NCI-H1092 treated with DMSO at 0.1 percent for 48 hours (cell line): ENCODE measurements at places on chromosomes 12 and 14.
A peak's percentile ranks its signal among the peaks of the same experiment; 100 is the strongest.

GRCh38 chr12:34393821-34394150 is 371.5 kb downstream of the ALG10 start:
- no peak for DNase-seq

DNA sequence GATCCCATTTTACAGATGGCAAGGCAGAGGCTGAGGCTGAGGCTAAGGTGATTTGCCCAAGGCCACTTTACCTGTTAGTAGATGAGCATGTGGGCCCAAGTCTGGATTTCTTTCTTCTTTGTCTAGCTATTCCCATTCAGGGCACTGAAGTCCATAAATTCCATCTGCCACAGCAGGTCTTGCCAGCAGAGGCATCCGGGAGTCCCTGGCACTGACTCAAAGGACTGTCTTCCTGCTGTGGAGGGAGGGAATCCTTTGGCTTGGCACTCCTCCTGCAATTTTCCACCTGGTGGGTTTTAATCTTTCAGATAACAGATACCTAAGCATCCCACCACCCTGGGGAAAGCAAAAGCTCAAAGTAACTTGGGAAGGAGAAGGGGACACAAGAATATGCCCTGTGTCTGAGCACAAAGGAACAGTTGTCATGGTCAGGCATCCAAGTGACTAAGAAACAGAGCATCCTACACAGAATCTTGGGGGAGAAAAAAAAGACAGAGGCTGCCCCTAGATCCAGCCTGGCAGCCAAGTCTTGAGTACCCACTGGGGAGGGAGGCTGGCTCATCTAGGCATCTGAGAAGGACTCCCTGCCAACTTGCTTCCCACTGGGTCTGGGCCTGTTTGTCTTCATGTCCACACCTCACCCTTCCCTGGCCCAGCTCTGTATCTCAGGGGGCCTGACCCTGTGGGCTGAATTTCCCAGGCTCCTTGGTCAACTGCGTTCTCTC is 35.6 kb upstream of the CMKLR1 start:
- no peak for DNase-seq

GRCh38 chr14:94224040-94224439 is 49.9 kb downstream of the PPP4R4 start:
- no peak for DNase-seq

- no peak for DNase-seq
Observed at GRCh38 chr12:101068836-101069235, 141.2 kb downstream of the SLC5A8 start.

DNA sequence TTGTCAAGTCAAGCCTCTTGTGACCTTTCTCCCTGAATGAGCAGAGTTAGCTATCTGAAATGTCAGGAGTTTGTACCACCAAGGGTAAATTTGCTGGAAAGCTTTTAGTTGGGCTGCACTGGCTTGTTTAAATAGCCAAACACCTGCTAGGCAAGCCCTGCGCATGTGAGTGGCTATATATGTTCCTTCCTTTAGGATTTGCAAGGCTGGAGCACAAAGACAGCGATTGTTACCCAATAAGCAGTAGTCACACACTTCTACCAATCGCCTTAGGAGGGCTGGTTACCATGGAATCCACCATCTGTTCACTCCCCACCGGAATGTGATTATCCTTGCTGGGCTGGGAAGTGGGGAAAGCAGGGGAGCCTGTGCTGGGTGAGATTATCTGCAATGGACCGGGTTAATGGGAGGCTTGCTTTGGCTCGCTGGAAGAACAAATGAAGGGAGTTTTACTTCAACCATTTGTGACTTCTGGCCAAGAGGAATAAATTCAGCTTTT is 102.5 kb downstream of the FGD4 start:
- DNase-seq = peak; percentile 92

DNA sequence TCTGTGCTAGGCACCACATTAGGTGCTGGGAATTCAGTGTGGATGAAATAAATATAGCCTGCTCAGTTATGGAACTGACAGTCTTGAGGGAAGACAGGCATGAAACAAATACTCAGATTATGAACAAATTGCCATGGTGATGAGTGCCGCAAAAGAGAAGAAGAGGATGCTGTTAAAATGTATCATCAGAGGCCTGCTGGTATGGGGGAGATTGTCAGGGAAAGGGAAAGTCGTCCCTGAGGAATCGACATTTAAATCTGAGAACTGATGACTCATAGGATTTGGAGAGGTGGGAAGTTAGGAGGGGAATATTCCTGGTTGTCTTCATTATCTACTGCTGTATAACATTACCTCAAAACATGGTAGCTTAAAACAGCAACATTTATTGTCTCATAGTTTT is 42.0 kb downstream of the PPP1R36 start:
- DNase-seq = no peak

- DNase-seq = no peak
Observed at GRCh38 chr14:73325630-73326299, 88.5 kb downstream of the PAPLN start.

GRCh38 chr12:90909069-90909770 is 45.8 kb downstream of the CCER1 start:
- peak; percentile 5 for DNase-seq

DNA sequence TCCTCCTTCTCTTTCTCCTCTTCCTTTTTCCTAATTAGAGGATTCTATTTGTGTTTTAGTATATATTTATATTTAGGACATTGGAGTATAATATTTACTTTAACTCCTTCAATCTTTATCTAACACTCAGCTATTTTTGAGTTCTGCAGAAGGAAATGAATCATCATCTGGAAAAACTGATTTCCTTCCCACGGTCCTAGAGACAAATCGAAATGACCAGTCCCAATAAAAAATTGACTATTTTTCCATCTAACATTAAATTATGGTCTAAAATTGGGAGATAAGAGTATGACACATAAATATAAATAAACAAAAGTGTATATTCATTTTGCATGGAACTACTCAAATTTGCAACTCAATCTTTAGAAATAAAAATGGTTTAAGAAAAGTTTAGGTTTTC is 167.4 kb downstream of the TMTC3 start:
- DNase-seq = no peak

DNA sequence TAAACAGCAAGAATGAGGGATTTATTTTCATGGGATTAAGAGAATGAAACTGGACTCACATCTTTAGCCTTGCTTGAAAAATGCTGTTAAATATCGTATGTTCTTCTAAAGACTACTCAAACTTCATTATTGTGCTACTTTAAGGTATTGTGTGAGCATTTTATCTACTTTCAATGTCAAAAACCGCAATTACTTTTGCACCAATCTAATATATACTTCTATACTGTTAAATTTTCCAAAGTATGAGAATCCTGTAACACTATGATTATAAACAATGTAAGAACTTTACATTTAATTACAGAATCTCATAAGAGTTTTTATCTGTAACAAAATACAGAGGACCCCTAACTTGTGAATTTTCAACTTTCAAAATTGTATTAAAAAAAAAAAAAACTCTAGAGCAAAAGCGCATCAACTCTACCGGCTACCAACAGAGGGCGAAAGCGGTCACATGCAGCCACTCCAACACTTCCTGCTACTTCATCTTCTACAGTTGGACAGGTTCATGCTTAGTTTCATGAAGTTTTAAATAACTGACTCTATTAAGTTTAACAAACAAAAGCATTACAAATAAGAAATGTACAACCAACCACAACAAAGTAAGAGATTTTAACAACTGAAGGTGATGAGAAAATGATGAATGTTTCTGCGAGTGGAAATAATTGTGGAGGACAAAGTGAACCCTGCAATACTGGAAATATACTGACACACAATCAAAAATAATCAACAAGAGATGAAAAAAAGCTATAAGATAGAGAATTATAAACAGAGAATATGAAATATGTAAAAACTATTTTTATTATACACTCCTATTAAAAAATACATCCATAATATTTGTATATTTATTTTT is 210.9 kb downstream of the MED13L start:
- DNase-seq = no peak

DNA sequence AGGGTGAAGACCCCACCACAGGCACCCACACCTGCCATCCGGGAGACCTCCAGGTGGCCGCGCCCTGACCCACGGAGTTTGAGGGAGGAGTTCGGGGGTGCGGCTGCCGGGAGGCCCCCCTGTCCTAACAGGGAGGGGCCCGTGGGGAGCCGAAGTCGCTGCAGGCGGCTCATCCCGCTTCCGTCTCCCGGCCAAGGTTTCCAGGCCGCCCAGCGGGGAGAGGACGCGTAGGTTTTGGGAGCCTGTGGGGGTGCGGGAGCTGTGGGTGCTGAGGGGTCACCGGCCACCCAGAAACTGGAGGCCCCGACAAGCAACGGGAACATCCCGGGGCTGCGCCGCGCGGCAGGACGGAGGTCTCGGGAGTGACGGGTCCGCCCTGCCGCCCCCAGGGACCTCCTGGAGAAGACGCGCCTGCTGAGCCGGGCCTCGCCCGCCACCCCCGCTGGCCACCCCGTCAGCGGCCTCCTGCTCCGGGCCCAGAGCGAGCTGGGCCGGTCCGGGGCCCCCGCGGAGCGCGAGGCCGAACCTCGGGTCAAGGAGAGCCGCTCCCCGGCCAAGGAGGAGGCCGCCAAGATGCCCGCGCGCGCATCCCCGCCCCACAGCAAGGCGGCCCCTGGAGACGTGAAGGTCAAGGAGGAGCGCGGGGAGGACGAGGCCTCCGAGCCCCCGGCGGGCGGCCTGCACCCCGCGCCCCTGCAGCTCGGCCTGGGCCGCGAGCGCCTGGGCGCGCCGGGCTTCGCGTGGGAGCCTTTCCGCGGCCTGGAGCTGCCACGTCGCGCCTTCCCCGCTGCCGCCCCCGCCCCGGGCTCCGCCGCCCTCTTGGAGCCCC is 27.6 kb downstream of the LRCOL1 start:
- DNase-seq = no peak

DNA sequence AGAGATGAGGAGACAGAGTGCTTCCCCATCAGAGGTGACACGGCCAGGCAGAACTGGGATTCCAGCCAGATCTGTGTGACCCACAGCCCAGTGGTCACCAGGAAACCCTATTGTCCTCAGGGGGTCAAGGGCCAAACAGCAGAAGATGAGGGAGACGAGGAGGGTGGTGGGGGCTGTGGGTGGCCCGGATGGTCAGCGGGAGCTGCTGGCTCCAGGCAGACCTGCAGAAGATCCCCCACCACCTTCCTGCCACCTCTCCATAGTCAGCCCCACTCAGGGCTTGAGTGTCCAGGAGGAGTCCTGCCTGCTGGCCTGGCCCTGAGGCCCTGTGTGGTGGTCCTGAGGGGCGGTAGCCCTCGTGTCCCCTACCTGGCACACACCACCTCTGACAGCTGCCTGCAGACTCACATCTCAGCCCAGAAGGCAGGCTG is 136.8 kb downstream of the CALM1 start:
- DNase-seq = no peak

- peak; percentile 7 for DNase-seq
Observed at GRCh38 chr12:11707535-11707934, 58.1 kb downstream of the ETV6 start.

DNA sequence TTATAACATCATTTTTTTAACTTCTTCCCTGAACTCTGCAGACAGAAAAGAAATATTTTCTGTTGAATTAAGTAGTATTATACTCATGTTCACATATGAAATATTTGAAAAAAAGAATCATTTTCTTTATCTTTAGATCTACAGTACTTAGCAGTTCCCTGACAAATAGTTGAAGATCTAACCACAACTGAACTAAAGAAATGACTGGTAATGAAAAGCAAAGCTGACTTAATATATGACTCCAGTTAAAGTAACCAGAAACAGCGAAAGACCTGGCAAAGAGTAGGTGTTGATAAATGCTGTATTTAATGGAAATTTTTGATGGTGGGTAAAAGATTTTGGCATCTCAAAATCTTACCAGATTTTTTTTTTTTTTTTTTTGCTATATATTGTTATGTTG is 207.1 kb upstream of the SLC16A7 start:
- DNase-seq = no peak

- DNase-seq = no peak
Observed at GRCh38 chr12:20264608-20265114, 103.7 kb upstream of the PDE3A start.

GRCh38 chr14:32947792-32948191 is 9.1 kb downstream of the NPAS3 start:
- no peak for DNase-seq
